Activated CD4-positive, alpha-beta memory T cell treated with anti-CD3 and anti-CD28 coated beads for 36 hours (primary cell): ENCODE measurements at places on chromosomes 4 and X.

DNA sequence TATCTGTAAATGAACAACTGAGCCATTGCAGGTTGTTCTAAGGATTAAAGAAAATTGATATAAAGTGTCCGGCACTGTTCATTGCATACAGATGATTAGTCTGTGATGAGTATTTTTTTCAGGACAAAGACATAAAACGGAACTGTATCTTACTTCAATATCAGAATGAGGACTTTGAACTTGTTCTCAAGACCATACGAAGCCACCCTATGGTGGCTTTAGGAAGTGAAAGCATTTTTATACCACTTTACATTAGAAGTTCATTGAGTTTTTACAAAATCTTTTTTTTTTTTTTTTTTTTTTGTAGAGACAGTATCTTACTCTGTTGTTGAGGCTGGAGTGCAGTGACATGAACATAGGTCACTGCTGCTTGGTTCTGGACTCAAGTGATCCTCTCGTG is 45.2 kb upstream of the TRIM2 start:
- no peak for DNase-seq

DNA sequence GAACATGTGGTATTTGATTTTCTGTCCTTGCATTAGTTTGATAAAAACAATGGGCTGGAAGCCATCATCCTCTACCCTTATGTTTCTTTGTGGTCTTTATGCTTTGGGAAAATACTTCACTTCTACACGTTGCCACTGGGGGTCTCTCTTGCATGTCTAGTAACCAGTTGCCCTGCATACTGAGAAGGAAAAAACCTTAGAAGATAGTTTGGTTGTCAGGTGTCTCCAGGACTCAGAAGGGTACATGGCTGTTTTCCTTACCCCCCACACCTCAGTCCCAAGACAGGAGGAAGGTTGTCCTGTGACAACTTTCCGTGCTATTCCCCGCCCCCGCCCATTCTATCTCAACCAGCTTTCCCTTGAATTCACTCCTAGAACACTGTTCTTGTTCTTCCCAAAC is 62.1 kb upstream of the LANCL3 start:
- no peak for DNase-seq

- no peak for DNase-seq
Observed at GRCh38 chr4:14743172-14743571, 259.1 kb upstream of the CPEB2 start.

DNA sequence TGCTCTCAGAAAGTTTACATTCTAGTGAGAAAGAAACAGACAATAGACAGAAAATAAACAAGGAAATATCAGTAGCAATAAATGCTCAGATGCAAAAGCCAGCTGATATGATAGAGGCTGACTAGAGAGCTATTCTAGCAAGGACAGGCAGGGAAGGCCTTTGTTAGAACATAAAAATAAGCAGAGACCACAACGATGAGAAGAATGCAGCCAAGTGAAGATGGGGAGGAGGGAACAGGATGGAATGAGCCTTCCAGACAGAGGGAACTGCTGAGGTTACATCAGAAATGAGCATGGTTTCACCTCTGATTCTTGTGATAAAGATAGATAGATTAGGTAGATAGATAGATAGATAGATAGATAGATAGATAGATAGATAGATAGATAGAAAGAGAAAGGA is 7.6 kb upstream of the SOWAHB start:
- no peak for DNase-seq

DNA sequence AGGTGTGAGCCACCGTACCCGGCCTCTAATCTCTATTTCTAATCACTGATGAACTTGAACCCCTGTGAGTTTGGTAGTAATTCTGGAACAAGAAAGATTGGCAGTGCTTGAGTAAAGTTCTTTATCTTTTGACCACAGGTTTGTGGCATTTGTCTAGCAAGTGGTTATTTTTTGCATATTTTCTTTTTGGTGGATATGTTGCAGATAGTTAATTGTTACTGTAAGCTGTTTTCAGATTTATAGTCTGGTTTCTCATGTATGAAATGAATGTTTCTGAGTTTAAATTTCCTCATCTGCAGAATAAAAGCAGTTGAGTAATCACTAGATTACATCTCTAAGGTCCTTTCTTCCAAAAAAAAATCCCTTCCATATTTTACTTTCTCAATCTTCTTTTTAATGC is 105.2 kb downstream of the GASK1B start:
- no peak for DNase-seq

GRCh38 chr4:78565971-78566372 is 14.4 kb downstream of the ANXA3 start:
- DNase-seq, result no peak

GRCh38 chr4:121270389-121270788 is 106.3 kb upstream of the TNIP3 start:
- DNase-seq, result no peak

GRCh38 chr4:1250921-1251772 is 2.2 kb upstream of the CTBP1 start:
- peak; percentile 8 for DNase-seq
